NB4 (cell line): ENCODE measurements at places on chromosomes 1 and 21.

DNA sequence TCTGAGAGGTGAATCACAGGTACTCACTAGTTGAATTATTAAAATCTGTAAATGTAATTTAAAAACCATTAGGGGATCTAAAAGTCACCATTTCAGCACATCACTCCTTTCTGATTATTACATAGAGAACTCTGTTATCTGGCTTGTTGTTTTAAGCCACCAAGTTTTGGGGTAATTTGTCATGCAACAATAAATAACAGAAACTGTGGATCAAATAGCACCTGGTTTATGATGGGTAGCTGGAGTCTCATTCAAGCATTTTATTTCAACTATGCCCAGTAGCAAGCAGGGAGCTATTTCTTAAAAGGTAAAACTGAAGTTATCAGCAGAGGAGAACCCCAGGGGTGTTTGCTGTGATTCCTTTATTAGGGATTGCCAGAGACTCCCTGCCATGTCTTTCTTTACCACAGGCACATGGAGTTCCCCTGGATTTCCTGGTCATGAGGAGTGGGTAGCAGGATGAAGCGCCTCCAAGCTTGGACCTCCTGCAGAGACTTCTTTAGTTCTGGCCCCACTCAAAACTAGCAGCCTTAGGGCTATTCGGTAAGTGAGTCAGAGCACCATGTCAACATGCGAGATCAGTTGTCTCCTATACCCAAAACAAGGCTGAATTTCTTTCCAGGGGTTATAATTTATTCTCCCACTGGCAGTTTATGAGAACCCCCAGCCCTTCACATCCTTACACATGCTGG lies 179.2 kb downstream of the GIPC2 start:
- DNase-seq, result no peak

GRCh38 chr1:150619576-150620509 lies 9.6 kb downstream of the ENSA start:
- DNase-seq, result peak; percentile 25

DNA sequence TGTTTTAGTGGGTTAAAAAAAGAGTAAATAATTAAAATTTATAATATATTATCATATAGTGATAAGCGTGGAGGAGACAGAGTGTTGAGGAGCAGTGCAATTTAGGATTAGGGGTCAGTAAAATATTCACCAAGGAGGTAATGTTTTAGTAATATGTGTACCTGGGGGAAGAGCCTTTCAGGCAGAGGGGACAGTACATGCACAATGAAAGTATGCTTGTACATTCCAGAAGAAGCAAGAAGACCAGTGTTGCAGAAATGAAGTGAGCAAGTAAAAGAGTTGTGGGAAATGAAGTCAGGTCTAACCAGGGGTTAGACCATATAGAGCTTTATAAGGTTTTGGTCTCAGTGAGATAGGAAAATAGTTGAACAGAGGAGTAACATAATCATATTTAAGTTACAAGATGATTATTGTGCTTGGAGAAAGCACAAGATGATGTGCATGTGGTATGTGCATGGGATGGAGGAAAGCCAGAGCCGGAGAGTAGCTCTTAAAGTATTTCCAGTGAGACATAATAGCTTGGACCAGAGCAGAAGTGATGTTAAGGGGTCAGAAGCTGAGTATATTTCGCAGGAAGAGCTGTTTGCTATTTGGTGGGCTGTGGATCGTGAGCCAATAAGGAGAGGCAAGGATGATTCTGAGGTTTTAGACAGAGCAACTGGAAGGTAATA lies 44.8 kb downstream of the SNX7 start:
- no peak for DNase-seq

DNA sequence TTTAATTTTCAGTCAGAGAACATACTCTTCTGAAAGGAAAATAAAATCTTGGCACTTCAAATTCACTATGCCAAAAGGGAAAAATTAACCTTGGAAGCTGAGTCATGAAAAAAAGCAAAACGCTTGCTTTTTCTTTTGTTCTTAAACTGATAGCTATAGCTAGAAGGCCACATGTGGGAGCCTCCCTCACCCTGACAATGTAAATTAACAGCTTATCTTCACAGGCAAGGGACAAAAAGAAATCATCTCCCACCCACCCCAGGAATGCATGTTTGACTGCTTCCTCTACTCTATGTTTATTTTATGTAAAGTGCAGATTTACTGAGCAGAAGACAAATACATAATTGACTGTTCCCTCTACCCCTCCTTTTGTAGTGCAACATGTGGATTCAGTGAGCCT lies 38.0 kb downstream of the EBNA1BP2 start:
- no peak for DNase-seq

- DNase-seq, result no peak
Measured at GRCh38 chr1:50979937-50980336, 9.9 kb downstream of the CDKN2C start.

DNA sequence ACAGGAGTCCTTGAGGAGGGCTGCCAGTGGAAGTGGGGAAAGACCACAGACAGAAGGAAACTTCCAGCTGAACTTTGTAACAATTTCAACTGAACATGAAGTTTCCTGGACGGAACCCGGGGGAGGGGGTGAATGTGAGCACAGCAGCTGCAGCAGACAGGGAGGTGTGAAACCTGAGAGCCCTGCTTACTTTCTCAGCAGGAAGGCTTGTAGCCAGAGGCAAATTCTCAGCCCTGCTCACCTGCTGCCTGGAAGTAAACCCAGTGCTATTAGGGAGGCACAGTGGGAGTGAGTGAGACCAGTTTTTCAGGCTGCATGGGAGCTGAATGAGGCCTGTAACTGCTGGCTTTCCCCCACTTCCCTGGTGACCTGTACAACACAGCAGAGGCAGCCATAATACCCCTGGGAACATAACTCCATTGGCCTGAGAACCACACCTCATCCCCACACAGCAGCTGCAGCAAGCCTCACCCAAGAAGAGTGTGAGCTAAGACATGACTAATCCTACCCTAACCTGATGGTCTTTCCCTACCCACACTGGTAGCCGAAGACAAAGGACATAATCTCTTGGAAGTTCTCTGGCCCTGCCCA lies 9.6 kb upstream of the SPRR2F start:
- DNase-seq, result no peak

- no peak for DNase-seq
Measured at GRCh38 chr1:119115311-119115710, 25.1 kb downstream of the WARS2 start.

DNA sequence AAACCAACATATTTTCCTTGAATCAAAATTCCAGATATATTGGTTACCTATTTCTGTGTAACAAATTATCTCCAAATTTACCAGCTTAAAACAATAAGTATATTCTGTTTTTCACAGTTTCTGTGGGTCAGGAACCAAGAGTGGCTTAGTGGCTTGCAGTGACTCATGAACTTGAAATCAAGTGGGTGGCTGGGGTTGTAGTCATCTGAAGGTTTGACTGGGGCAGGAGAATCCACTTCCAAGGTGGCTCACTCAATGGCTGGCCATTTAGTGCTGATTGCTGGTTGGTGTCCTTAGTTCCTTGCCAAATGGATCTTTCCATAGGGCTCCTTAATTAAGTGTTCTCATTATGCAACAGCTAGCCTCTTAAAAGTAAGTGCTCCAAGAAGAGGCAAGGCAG lies 43.8 kb downstream of the ALG14 start:
- no peak for DNase-seq

GRCh38 chr1:158101455-158101854 lies 79.2 kb upstream of the CD1D start:
- no peak for DNase-seq

DNA sequence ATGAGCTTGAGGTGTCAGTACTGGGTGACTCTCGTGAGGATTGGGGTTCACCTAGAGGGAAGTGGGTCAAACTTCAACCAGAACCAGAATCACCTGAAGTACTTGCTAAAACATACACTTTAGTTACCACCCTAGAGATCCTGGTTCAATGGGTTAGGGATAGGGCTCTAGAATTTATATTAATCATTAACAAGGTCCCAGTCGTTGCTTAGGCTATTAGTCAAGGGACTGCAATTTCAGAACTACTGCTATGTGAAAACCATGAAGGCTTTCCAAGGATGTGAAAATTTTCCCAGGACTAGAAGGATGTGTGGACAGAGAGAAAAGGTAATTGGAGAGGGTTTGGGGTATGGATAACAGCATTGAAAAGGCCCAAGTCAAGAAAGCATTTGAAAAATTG lies 162.6 kb downstream of the GRIK1 start:
- DNase-seq, result no peak

DNA sequence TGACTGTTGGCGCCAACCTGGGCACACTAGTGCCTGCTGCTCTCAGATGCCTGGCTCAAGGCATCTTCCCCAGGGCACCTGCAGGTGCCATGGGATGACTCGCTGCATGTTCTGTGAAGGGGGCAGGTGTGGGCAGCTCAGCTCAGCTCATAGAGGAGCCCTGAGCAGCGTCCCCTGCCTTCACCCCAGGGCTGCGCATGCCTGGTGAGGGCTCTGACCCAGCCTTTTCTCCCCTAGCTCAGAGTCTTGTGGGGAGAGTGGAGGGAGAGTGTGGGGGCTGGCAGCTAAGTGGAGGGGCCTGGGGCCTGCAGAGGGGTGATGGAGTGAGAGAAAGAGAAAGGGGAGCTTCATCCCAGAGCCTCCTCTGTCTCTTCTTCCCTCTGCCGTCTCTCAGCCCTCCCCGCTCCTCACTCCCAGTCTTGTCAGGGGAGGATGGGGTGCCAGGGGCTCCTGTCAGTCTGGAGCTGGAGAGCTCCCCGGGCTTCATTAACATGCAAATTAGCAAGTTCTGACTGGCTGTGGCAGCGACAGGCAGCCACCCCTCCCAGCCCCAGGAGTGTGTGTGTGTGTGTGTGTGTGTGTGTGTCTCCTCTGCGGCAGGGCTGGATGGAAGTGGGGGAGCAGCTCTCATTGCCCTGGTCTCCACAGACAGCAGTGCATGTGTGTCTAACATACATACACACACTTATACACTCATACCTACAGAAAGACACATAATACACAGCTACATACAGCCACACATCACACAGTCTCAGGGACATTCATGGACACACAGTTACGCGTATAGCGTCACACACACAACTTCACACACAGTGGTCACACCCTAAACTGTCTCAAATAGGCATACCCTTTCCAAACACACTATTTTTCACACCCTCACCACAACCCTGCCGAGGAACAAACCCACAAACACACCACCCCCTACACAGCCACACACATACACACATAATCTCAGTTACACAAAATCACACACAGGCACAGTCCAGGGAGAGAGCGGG lies 34.0 kb downstream of the FOXO6 start:
- DNase-seq, result peak; percentile 26

DNA sequence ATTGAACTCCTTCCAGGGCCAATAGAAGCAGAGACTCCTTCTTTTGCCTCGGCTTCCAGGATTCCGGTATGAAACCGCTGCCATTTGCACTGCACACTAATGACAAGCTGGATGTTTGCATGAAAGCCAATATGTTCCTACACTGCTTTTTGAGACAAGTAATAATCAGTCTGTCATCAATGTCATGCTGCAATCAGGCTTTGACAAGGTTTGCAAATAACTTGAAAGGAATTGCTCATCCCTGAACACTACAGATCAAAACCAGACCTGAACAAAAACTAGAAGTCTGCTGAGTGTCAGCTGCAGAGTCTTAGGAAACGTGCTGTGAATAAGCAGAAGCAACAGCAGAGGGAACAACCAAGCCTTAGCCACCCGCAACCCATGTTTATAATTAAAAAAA lies 720.7 kb upstream of the CXADR start:
- DNase-seq, result no peak

DNA sequence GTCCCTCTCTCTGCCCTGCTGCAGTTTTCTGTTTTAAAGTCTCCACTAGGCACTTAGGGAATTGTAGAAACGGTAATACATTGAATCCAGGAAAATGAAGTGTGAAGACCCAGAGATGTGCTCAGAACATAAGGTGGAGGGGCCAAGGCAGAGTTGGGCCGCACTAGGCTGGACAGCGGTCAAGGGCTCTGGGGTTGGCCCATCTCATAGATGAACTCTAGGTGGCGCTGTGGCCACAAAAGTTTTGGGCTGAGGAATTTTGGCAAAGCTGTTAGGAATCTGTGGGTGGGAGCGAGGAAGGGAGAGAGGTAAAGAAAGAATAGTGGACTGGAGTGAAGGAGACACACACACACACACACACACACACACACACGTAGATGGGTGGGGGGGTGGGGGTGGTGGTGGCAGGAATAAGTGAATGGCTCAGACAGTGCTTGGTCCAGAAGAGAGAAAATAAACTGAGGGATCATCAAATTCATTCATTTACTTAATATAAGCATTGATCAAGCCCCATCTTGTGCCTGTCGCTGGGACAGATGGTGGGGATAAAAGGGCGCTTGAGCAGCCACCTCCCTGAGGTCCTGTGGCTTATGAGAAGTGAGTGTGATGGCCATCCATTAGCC lies 258.5 kb downstream of the TRABD2B start:
- DNase-seq, result peak; percentile 20

- DNase-seq, result no peak
Measured at GRCh38 chr1:30416221-30416820, 307.1 kb downstream of the MATN1 start.

DNA sequence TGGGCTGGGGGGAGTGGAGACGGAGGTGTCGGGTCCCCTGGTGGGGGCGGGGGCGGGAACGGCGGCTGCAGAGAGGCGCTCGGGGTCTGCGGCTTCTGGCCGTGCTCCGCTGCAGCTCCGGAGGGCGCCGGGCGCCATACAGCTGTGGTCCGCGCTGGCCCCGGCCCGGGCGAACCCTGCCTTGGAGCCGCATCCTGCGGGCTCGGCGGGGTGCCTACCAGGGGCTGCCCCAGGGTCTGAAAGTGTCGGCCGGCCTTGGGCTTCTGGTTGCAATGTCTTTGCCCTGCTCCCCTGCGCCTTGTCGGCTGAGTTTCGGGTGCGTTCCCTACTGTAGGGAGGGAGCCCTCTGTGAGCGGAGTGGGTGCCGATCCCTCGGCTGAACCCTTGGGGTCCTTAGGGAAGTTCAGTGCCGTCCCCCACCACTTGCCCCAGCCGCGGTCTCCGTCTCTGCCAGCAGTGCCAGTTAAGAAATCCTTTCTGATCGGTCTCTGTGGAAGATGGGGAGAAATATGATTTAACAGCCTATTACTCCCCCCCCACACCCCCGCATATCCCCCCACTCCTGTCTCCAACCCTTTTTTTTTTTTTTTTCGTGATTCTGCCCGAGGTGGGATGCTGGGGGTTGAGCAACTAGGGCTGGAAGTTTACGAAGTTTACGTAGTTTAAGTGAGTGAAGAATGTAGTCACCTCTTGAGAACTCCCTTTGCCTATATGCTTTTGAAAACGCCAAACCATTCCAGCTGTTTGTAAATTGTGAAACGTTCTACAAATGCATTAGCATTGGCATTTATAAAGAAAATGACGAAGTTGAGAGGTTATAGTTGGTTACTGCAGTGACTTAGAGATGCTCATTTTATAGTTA lies 588 bp downstream of the NEXN start:
- peak; percentile 54 for DNase-seq

- DNase-seq, result no peak
Measured at GRCh38 chr1:74065081-74065480, 132.9 kb downstream of the LRRIQ3 start.

DNA sequence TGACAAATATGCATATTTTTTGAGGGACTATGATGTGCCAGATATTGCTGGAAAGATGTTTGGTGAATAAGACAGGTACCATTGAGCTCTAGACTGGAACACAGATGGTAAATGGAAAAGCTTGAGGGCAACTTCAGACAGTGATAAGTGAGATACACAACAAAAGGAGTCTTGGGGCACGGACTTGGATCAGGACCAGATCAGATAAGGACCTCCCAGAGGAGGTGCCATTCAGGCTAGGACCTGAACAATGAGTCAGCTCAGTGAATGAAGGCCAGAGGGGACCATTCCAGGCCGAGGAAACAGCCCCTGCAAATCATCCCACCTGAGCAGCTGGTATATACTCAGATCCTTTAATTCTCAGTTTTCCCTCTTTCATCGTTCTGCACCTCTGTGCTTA lies 1.8 kb upstream of the KCNJ15 start:
- DNase-seq, result no peak
